ENCODE measurements at places on chromosomes 5 and 9.

- DNase-seq: no peak
Measured at GRCh38 chr9:120536094-120536493, 43.9 kb downstream of the CDK5RAP2 start.

DNA sequence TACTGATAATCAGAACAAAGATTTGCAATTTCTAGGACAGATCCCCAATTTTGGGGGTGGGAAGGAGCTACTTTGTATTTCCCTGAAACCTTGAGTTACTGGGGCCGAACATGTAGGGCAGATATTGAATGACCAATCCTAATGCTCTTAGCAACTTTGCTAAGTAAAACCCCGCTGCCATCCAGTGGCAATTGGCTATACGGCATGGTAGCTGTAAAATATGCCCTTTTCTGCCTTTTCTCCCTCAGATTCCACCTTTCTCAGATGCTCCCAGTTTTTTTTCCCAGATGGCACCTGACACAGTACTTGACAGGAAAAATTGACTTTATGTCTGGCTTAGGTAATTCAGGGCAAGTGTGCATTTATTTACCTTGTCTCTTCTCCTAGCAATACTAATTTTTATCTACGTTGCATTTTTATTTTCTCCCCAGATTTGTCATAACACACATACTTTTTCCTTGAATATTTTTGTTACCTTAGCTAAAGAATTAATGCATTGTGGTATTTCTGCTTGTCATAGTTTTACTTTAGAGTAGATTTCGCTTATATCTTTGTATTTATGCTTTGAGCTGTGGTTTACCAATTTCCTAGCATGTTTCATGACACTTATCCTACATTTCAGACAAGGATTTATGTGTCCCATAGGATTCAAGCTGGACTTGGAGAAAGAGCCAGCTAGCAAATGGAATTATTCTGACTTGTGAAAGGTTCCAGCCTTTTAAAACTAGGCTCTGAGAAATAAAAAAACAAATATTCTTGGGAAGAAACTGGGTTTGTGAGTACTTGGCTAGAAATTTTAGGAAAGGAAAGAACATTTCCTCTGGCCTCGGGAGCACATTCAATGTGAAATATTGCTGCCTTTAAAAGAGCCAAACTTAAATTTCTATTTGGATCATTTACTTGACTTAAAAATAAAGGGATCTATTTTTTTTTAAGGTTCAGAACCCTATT is 37.4 kb downstream of the PIK3R1 start:
- peak; percentile 6 for DNase-seq

DNA sequence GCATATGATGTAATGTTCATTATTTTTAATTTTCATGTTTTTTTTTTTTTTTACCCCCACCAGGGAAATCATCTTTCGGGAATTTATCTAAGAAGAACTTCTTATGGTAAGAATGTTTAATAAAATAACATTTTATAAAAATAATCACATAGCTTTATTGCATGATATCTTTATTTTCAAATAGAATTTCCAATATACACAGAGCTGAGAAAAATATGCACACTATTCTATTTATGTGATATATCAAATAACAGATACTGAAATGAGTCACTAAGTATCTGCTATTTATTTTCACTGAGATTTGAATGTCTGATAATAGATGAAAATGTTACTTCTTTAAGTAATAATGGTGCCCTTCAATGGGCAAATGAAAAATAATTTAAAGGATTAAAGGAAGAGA is 1217.3 kb downstream of the MAT2B start:
- DNase-seq: no peak

GRCh38 chr9:81080900-81081299 is 608.4 kb downstream of the TLE1 start:
- no peak for DNase-seq

GRCh38 chr5:8650186-8650585 is 781.2 kb downstream of the MTRR start:
- DNase-seq: no peak

GRCh38 chr5:90307322-90307721 is 102.2 kb downstream of the CETN3 start:
- no peak for DNase-seq

- DNase-seq: no peak
Measured at GRCh38 chr9:95477441-95477840, 39.3 kb downstream of the PTCH1 start.

DNA sequence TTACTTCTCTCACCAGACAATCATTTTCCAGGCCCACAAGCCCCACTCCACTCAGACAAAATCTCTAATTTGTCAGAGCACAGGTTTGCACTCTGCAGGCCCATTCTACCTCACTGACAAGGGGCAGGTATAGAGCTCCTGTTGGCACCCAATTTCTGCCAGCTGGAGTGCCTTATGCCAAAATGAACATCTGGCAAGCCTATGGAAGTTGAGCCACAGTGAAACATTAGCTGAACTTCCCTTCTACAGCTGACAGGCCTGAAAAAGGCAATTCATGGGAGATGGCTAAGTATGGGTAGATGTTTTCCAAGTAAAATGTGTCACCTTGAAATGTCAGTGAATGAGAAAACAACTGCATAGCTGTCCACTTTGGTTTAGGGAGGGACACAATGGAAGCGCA is 87.0 kb downstream of the SPOCK1 start:
- no peak for DNase-seq

DNA sequence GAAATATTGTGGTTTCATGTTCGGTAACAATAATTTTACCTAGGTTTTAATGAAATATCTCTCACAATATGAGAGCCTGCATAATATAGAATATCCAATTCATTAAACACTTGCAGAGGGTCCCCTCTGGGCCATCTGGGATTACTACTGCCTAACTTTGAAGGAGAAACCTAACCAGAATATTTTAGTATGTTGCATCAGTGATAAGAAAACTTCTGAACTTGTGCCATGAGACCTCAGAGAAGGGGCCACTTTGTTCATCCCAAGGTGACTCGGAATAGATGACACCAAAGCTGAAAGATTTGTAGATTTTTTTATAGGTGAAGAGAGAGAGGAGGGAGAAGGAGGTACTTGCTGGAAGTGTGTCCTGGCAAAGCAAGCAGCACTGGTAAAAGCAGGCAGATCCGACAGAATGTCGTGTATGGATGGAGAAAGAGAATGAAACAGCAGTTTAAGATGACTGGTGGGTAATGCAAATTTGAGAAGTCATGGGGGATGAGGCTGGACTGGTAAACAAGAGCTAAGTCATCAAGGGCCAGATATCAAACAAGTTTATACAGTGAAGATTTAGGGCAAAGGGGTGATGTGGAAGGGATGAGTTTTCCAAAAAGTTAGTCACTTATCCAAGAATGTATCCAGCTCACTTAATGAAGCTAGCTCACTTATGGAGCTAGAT is 372.3 kb downstream of the ADGRV1 start:
- DNase-seq: no peak

DNA sequence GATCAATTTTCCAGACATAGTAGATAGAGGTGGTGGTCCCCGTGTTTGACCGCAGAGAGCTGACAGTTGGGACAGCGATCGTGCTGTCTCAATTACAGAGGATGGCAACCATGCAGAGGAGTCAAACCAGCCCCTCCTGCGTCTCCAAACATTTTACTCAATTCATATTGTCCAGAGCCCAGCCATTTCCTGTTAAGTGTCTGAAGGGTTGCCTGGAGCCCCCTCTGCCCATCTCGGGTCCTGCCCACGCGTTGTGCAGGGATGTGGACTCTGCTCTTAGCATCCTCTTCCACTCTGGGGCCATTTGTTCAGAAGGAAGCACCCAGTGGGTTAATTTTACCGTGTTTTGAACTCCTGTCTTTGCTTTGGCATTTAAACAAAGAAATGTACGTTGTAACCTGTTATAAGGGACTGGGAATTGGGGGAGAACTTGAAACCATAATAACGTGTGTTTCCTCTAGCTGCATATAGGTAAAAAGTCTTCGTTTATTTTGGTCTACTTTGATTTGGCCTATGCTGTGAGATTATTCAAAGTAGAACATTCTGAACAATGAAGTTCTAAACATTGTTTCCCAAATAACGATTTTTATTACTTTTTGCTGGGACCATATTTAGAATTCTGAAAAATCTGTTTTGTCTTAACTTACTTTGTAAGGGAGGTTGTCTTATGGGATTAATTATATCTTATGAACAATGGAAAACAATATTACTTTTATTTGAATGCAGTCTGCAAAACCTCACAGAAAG is 876 bp downstream of the EGFLAM start:
- no peak for DNase-seq

GRCh38 chr9:128558431-128559310 is 6.3 kb downstream of the SPTAN1 start:
- no peak for DNase-seq

DNA sequence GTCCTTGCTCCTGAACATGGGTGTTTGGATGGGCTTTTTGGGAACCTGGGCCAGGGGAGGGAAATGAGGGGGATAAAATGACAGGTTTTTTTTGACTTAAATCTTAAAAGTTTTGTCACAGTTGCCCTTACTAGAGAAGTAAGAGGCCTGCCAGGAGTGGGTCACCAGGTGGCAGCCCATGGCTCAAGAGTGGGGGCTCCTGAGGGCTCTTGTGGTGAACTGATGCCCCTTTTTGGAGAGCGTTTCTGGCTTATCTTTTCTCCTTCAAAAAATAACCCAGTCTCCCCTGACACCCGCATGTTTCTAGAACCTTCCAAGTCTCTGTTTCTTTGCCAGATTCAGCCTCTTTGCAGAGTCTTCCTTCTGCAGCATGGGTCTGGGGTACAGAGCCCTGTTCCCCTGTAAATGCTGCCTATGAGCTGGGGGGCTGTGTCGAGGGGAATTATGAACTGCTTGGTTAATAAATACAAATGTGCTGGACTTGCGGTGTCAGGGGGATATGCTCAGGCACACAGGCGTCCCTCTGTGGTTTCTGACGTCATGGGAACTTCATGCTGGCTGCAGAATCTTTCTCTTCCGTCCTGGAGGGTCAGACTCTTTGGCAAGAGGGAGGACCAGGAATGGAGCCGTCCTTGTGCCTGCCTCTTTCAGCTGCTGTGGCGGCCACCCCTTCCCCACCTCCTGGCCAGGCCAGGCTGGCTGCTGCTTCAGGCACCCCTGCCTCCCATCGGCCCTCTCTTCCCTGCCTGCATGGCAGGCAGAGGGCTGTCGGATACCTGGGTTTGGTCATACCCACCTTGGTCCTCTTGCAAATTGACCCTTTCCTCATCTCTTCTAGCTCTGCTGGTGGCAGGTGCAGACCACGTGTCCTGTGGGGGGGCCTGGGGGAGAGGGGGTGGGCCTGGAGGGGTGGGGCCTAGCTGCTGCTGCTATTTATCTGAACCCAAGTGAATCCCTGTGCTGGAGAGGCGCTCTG is 30.1 kb downstream of the PTPA start:
- DNase-seq: no peak

DNA sequence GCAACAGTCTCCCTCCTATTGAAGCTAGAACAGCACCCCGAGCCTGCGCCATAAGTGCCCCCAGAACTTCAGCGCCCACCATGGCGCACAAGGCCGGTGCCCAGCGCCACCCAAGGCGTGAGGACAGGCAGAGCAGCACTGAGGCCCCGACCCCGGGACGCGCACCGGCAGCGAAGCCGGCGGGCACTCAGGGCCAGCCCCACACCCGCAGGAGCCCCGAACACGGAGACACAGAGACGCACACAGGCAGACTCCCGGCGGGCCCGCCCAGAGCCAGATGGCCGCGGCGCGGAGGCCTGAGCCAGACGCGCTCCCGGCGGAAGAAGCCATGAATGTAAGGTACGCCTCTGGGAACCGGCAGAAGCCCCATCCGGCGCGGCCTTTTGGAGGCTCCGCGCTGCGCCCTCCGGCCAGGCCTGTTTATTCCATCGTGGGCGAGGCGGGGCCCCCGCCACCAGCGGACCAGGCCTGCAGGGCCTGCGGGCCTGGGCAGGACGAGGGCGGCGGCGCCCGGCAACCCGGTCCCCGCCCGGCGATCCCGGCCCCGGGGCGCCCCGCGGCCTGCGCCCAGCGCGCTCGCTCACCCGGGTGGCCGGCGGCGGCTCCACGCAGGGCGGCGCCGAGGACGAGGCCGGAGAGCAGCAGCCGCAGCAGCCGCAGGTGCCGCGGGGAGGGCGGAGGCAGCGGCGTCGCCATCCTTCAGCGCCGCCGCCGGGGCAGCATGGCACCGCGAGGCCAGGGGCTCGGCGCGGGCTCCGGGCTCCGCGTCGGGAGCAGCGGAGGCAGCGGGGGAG is 486 bp downstream of the NPDC1 start:
- DNase-seq: no peak

- DNase-seq: no peak
Measured at GRCh38 chr5:121945261-121945660, 16.5 kb upstream of the SRFBP1 start.

GRCh38 chr9:121185178-121185745 is 16.4 kb downstream of the RAB14 start:
- no peak for DNase-seq

- no peak for DNase-seq
Measured at GRCh38 chr5:177509381-177509951, at the start of gene DOK3. Gene DOK3 (minus strand): TSS chr5:177509826. CDS start chr5:177509540, 286 bp downstream.
